ENCODE measurements at places on chromosomes 2 and 18.

DNA sequence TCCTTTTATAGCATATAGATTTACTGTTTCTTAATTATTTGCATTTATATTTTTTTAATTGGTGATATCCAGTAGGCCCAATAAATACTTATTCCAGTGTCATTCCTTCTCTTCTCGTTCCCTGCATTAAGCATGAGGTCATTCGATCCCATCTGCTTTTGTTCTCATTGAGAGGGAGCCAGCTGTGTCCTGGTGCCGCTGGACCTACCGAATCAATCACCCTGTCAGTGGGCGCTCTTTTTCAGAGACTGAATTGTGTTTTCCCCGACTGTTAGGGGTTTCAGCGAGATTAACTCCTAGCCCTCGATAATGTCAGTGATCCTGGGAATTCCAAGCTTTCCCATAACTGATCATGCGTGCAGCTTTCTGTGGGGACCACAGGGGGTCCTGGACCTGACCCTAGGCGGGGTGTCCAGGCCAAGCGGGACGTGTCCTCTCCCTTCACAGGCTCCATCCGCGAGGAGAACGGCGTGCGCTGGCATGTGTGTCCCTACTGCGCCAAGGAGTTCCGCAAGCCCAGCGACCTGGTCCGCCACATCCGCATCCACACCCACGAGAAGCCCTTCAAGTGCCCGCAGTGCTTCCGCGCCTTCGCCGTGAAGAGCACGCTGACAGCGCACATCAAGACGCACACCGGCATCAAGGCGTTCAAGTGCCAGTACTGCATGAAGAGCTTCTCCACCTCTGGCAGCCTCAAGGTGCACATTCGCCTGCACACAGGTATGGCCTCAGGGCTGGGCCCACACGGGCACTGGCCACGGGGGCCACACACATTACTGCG is 72.4 kb downstream of the ZNF236 start:
- DNase-seq = no peak

GRCh38 chr18:69885841-69886531 is 61.7 kb downstream of the CD226 start:
- no peak for DNase-seq

GRCh38 chr2:25302758-25303375 is 38.9 kb downstream of the DNMT3A start:
- no peak for DNase-seq

DNA sequence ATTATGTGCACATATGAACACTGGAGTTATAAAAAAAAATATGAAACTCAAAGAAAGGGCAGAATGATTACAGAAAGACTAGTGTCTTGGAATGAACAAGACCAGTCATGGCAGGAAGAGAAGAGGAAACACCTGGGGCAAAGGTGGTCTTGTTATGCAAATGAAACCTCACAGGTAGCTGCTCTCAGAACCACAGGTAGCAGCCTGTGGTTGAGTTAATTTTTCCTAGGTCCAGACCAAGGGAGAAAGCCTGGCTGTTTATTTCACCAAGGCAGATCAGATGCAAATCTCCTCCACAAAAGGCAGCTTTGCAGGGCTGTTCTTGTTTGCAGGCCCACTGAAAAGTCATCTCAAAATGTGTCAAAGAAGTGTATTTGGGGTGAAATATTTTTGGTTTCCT is 785.8 kb downstream of the RNF144A start:
- no peak for DNase-seq

DNA sequence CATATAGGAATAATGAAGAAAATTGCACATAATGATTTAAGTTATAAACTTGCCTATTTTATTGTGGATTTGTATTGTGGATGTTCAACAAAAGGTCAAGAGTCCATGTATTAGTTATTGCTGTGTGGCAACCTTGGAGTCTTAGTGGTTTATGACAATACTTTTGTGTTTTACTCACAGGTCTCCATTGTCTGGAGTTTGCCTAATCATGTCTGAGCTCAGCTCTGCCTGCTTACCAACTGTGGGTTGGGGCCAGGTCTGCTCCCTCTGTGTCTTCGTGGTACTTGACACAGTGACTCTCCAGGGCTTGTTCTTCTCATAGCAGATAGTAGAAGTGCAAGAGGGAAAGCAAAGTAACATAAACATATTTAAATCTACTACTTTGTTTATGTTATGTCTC is 382.5 kb downstream of the CBLN2 start:
- no peak for DNase-seq

DNA sequence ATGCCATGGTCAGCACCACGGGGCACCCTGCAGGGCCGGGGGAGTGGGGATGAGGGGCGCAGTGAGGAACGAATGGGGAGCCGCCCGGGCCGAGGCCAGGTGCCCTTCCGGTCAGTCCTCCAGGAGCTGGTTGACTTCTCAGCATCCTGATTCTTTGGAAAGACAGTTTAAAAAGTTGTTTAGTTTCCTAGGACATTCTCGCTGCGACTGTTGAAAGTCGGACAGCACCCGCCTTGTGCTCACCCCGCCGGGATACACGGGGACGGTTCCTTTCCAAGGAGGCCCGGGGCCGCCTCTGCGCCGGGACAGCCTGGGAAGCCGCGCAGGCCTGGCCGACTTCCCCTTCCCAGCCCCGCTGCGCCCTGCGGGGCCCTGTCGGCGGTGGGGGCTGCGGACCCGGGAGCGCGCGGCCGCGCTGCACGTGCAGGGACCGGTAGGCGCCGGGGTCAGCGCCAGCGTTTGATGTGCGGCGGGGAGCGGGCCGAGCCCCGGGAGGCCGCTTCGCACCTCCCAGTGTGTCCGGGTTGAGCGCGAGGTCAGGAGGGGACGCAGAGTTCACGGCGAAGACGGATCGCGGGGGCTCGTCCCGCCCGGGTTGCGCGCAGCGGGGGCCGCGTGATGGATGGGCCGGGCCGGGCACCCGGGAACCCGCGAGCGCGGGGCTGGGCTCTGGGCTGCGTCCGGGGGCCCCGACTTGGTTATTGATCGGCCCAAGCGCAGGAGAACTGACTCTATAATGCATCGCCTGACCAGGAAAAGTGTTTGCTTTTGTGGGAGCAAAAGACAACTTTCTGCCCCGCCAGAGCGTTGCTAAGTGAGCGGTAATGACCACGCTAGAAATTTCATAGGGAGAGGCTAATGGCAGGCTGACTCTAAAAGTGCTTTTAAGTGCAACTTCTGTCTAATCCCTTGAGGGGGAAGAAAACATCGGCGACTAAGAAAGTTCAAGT is 28.0 kb upstream of the SMIM21 start:
- no peak for DNase-seq

Measured in stimulated activated CD8-positive, alpha-beta memory T cell treated with anti-CD3 and anti-CD28 coated beads, Interleukin-12 subunit alpha, Interleukin-12 subunit beta, amount 100 ng/mL, for 1 hour (primary cell).